Ascending aorta (tissue), 2 donors: ENCODE measurements at places on chromosomes 11 and 22.

DNA sequence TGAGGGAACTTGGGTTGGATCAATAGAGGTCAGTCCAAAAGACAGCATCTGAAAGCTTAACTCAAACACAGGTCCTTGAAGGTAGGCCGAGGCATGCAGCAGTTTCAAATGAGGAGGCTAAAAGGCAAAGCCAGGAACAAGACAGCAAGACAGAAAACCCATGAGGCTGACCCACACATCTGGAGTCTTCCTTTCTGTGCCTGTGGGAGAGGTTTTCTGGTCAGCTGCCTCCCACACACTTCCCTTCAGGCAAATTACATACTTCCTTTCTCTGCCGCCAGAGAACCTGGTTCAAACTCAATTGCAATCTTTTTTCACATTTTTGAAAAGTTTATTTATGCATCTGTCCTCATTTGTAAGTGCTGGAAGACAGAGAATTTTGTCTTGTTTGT is 29.8 kb upstream of the CRTAM start:
- no peak for DNase-seq
- H3K4me1 ChIP-seq: no peaks in the 10 kb centered on the region

DNA sequence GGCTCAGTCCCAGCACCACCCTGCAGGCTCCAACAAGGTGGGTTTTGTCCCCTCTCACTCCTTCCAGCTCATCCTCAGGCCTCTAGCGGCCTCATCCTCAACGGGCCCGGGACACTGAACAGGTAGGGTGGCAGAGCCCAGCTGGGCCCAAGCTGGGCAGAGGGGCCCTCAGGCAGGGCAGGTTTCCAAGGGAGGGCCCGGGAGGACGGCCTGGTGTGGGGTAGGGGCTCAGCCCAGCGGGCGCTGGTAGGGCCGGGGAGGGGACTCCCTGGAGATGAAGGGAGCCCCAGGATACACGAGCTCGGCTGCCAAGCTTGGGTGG is 2.5 kb upstream of the IFITM10 start:
- no peak for DNase-seq
- peak overlapping the region; percentile 96 for H3K27ac ChIP-seq
- H3K36me3 ChIP-seq: peaks cover 51% of the 10 kb centered on the region
- no peak overlapping the region for H3K4me3 ChIP-seq
- peaks cover 27% of the 10 kb centered on the region for H3K4me1 ChIP-seq

DNA sequence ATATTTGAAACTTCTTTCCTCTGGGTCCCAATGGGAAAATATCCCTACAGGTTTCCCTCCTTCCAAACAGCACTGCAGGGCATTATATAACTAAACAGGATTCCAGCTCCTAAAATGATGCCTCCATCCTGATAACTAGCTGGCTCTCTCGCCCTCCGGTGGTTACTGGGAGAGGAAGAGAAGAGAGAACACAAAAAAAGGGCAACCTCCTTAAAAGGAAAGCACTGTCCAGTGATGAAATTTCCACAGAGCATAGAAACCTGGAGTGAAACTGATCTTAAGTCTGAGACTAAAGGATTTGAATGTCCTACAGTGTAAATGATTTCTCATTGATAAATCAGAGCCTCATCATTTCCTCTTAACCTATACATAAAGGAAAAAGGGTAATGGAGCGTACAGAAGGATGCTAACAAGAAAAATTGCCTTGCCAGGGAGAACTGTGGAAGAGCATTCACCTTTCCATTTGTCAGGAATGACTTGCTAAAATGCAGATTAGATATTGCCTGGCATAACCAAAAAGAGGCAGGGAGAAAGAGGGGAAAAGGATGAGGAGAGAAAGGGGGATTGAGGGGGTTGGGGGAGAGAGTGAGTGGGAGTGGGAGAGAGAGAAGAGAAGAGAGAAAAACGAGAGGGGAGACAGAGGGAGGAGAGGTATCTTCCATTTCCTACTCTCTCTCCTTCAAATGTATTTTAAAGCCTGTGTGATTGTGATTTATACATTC is 121.3 kb downstream of the APOL5 start:
- peak overlapping the region; percentile 58 for H3K4me3 ChIP-seq
- H3K27me3 ChIP-seq: no peaks in the 10 kb centered on the region
- DNase-seq: peak; percentile 67
- H3K27ac ChIP-seq: peak overlapping the region; percentile 79
- peaks cover 9% of the 10 kb centered on the region for H3K4me1 ChIP-seq

DNA sequence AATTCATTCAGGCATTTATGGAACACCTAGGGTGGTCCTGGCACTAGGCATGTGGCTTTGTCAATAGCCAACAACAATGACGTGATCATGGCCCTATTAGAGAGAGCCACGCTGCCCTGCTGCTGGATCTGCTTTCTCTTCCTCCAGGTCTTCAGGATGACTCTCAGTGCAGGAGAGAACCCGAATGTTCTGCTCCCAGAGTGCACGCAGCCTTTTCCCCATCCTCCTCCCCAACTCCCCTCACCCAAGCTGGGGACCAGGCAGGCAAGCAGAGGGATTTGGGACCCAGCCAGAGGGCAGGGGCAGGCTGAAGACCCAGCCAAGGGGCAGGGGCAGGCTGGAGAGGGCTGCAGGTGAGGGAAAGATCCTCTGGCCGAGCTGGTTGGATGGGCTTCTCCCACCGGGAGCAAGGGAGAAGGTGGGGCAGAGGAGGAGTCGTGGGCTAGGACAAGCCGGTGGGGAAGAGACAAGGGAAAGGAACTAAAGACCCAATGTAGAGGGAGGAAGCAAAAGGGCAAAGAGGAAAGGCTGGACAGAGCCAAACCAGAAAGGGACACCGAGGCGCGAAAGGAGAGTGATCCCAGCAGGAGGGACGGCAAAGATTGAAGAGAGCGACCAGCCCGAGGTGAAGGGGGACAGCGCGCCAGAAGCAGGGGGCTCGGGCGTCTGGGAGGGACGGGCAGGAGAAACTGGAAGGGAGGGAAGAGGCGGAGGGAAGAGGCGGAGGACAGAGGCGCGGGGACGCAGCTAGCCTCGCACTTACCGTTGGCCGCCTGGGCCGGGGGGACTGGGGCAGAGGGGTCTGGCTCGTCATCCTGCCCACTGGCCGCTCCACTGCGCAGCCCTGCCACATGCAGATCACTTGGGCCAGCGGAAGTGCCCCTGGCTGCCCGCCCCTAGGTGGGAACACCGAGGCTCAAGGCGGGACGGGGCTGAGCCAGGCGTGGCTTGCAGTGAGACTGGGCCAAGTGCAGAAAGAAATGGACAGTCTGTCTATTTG is at the start of gene KCTD14:
Gene KCTD14, minus strand, starts transcription at position 880 of the 1,000 bp plus-strand sequence. Its CDS starts 27 bp downstream, at position 853.
- H3K27me3 ChIP-seq: no peaks in the 10 kb centered on the region
- H3K27ac ChIP-seq: no peak within 1 kb of the TSS
- H3K4me1 ChIP-seq: no peaks in the 10 kb centered on the region
- peak within 1 kb of the TSS; percentile 50 for H3K4me3 ChIP-seq

DNA sequence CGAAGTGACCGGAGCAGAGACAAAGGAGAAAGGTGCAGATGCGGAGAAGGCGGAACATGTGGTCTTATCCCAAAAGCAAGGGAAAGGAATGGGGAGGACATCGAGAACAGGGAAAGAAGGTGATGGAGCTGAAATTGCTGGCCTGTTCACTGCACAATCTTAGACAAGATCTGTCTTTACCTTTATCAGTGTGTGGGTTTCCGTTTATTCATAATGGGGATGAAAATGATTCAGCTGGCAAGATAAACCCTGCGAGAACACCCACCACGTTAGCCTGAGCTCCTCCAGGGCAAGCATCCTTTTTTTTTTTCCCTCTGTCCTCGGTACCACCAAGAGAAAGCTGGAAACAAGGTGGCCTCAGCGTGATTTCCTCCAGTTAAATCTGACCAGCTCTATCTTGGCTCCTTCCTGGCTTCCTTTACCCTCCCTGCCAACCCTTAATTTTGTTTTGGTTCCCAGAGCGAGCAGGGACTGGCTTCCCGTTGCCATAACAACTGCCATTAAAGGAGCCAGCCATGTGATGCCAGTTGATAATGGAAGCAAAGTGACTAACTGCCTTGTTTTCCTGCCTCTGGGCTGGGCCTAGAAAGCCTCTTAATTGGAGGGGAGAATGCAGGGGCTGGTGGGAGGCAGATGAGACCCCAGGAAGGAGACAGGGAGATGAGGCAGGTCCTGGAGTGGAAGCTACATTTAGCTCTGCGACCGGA is 4.2 kb downstream of the SGSM1 start:
- no peaks in the 10 kb centered on the region for H3K36me3 ChIP-seq
- H3K27ac ChIP-seq: peak overlapping the region; percentile 92
- peaks cover 11% of the 10 kb centered on the region for H3K4me1 ChIP-seq
- peak; percentile 90 for DNase-seq

GRCh38 chr22:46604306-46604690 is 15.9 kb upstream of the GRAMD4 start:
- H3K4me3 ChIP-seq: no peak overlapping the region
- H3K36me3 ChIP-seq: no peaks in the 10 kb centered on the region
- DNase-seq: peak; percentile 57
- no peaks in the 10 kb centered on the region for H3K27me3 ChIP-seq
- H3K4me1 ChIP-seq: no peaks in the 10 kb centered on the region
- H3K27ac ChIP-seq: no peak overlapping the region
